ENCODE measurements at places on chromosomes 16 and 17. TPM values are rescaled to one million over a fixed set of nuclear protein-coding genes. Genes with fewer than 3 reads are reported as not detected.

- DNase-seq: peak; percentile 87
- H3K27ac ChIP-seq: peak overlapping the region; percentile 38
- H3K4me3 ChIP-seq: no peak overlapping the region
- H3K4me1 ChIP-seq: peaks cover 30% of the 10 kb centered on the region
- H3K36me3 ChIP-seq: peaks cover 12% of the 10 kb centered on the region
Measured at GRCh38 chr17:63984651-63985386, 12.1 kb upstream of the SCN4A start.

DNA sequence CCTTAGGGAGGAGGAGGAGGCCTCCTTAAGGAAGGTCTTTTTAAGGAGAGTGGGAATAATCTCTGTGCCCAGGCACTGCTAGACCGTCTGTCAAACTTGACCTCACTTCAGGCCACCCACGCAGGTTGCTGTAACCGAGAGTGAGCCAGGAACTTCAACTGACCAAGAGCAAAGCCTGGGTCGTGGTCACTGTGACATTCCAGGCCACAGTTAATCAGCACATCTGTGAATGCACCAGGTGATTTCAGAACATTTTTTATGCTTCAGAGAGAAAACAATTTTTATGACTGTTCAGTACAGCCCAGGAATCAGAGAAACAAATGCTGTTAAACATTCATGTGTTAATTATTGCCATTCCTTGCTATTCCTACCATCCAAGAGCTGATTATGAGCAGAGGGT lies 226.6 kb upstream of the ASIC2 start:
- H3K4me1 ChIP-seq: no peaks in the 10 kb centered on the region
- DNase-seq: no peak
- no peak overlapping the region for H3K27ac ChIP-seq
- H3K27me3 ChIP-seq: peaks cover 2% of the 10 kb centered on the region
- no peak overlapping the region for H3K4me3 ChIP-seq
- no peaks in the 10 kb centered on the region for H3K36me3 ChIP-seq

- H3K4me3 ChIP-seq: no peak overlapping the region
- H3K36me3 ChIP-seq: no peaks in the 10 kb centered on the region
- H3K27me3 ChIP-seq: no peaks in the 10 kb centered on the region
- H3K4me1 ChIP-seq: no peaks in the 10 kb centered on the region
- H3K27ac ChIP-seq: no peak overlapping the region
Measured at GRCh38 chr16:78476615-78477014, 377.2 kb downstream of the WWOX start.

DNA sequence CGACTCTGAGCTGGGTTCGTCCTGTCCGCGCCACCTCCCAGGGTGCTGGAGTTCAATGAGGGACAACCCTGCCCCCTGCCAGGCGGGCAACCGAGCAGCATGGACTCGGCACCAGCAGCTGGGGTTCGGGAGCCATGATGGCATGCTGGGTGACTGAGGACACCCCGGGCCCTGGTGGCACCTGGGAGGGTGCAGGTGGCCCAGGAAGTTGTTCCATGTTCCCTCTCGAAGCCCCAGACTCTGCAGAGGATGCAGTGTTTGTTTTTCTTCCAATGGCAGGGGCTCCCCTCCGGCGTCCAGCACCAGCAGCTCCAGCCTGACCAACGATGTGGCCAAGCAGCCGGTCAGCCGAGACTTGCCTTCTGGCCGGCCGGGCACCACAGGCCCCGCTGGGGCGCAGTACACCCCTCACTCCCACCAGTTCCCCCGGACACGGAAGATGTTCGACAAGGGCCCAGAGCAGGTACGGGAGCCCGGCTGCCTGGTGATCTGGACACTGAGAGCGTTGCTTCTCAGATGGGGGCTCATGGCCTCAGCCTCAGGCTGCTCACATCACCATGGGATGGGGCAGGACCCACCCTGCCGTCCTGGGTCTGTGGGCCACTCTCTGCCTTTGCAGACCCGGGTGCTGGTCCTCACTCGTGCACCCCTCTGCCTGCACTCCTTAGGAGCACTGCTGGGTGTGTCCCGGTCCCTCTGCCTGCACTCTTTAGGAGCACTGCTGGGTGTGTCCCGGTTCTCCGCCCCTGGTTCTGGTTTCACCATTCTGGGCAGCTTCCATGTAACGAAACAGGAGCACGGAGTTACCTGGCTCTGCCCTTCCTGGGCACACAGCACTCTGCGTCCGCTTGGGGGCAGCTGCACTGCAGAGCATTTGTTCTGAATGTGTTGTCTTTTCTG lies 68.2 kb upstream of the CHMP6 start:
- no peaks in the 10 kb centered on the region for H3K27me3 ChIP-seq
- H3K27ac ChIP-seq: no peak overlapping the region
- no peak for DNase-seq
- H3K4me3 ChIP-seq: no peak overlapping the region

GRCh38 chr16:56357241-56357764 lies 68.0 kb downstream of the AMFR start:
- H3K27me3 ChIP-seq: peaks cover 4% of the 10 kb centered on the region
- H3K4me3 ChIP-seq: peak overlapping the region; percentile 95
- peak overlapping the region; percentile 97 for H3K27ac ChIP-seq
- H3K36me3 ChIP-seq: peaks cover 16% of the 10 kb centered on the region
- H3K4me1 ChIP-seq: peaks cover 34% of the 10 kb centered on the region

The GLYR1 gene
- total RNA-seq: 75.9 TPM

DNA sequence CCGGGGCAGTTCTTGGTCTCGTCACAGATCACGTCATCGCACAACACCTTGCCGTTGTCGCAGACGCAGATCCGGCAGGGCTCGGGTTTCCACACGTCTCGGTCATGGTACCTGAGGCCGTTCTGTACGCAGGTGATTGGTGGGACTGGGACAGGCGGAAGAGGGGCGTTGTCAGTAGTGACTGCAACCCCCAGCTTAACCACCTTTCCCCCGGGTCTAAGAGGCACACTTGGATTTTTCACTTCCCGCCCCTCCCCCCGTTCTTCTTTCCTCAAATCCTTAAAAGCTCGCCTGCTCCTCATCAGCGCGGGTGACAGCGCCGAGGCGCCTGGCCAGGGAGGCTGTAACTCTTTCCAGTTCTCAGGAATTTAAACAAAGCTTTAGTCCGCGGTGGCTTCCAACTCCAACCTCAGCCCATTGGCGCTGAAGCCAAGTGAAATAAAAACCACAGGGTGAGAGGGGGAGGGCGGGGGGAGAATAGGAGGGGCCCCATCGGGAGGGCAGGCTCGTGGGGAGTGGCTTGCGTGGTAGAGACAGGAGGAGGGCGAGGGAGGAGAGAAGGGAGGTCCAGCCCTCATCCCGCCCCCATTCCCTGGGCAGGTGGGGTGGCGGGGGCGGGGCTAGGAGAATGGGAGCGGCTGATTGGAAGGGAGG lies 1.5 kb downstream of the COL1A1 start:
- H3K27me3 ChIP-seq: peaks cover 50% of the 10 kb centered on the region
- DNase-seq: peak; percentile 93
- H3K4me3 ChIP-seq: peak overlapping the region; percentile 100
- peaks cover 74% of the 10 kb centered on the region for H3K4me1 ChIP-seq
- H3K27ac ChIP-seq: peak overlapping the region; percentile 100
- peaks cover 64% of the 10 kb centered on the region for H3K36me3 ChIP-seq

The TOM1L2 gene
- total RNA-seq: 132 TPM

The SLC38A8 gene
- total RNA-seq: not detected

DNA sequence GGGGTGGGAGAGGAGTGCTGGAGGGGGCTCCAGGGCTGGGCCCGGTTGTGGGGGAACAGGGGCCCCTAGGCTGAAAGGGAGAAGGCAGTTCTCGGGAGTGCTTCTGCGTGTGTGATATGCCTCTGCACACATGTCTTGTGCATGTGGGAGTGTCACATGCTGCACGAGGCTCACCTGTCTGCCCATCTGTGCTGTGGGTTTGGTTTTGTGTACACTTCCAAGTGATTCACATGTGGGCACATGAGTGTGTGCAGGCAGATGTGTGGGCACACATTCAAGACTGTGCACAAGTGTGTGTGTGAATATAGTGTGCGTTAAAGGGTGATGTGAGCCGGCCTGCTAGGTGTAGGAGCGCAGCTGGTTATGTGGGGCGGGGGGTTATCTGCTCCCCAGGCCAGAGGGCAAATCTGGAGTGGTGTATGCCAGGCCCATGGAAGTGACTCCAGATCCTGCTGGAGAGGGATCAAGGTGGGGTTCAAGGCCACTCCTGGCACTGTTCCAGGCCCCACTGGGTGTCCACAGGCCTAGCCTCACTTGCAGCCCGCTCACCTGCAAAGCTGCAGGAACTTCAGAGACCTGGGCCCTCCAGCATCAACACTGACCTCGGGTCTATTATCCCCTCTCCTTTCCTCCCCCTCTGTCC lies 3.8 kb upstream of the BAHCC1 start:
- H3K27me3 ChIP-seq: peaks cover 11% of the 10 kb centered on the region
- no peak for DNase-seq
- no peaks in the 10 kb centered on the region for H3K36me3 ChIP-seq
- H3K4me1 ChIP-seq: peaks cover 42% of the 10 kb centered on the region
- peak overlapping the region; percentile 83 for H3K27ac ChIP-seq

The SMIM22 gene
- total RNA-seq: not detected

DNA sequence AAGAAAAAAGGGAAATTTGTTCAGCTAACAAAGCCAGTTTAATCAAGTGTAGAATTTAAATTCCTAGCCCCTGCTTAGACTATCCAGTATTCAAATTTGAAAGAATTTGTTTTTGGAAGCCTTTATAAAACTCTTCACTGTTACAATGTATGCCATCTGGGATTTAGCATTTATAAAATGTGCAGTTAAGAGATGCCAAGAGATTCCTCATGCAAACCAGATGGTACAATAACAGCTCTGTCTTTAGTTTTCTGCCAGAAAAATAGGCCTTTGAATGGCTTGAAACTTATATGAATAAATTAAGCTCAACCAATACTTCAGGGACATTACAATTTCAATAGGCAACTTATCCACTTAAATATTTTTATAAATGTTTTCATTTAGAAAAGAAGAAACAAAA lies 6.8 kb upstream of the ANKS4B start:
- H3K27ac ChIP-seq: no peak overlapping the region
- no peak for DNase-seq
- no peaks in the 10 kb centered on the region for H3K36me3 ChIP-seq
- no peaks in the 10 kb centered on the region for H3K4me1 ChIP-seq
- no peak overlapping the region for H3K4me3 ChIP-seq

The OSGIN1 gene
- total RNA-seq: 8.1 TPM

GRCh38 chr17:82114447-82114846 lies 16.4 kb upstream of the FASN start:
- H3K36me3 ChIP-seq: no peaks in the 10 kb centered on the region
- H3K27me3 ChIP-seq: peaks cover 1% of the 10 kb centered on the region
- DNase-seq: no peak
- H3K4me3 ChIP-seq: no peak overlapping the region
- H3K27ac ChIP-seq: no peak overlapping the region
- H3K4me1 ChIP-seq: peaks cover 3% of the 10 kb centered on the region

GRCh38 chr16:24668481-24669061 lies 60.9 kb upstream of the TNRC6A start:
- H3K4me3 ChIP-seq: peak overlapping the region; percentile 69
- H3K27me3 ChIP-seq: no peaks in the 10 kb centered on the region
- H3K36me3 ChIP-seq: no peaks in the 10 kb centered on the region
- peaks cover 38% of the 10 kb centered on the region for H3K4me1 ChIP-seq

The CA7 gene
- total RNA-seq: not detected

- no peak overlapping the region for H3K27ac ChIP-seq
- peaks cover 13% of the 10 kb centered on the region for H3K36me3 ChIP-seq
- no peak for DNase-seq
- H3K4me1 ChIP-seq: peaks cover 29% of the 10 kb centered on the region
Measured at GRCh38 chr17:56918916-56919315, 5.1 kb upstream of the TRIM25 start.

The KCNAB3 gene
- 1.4 TPM for total RNA-seq

DNA sequence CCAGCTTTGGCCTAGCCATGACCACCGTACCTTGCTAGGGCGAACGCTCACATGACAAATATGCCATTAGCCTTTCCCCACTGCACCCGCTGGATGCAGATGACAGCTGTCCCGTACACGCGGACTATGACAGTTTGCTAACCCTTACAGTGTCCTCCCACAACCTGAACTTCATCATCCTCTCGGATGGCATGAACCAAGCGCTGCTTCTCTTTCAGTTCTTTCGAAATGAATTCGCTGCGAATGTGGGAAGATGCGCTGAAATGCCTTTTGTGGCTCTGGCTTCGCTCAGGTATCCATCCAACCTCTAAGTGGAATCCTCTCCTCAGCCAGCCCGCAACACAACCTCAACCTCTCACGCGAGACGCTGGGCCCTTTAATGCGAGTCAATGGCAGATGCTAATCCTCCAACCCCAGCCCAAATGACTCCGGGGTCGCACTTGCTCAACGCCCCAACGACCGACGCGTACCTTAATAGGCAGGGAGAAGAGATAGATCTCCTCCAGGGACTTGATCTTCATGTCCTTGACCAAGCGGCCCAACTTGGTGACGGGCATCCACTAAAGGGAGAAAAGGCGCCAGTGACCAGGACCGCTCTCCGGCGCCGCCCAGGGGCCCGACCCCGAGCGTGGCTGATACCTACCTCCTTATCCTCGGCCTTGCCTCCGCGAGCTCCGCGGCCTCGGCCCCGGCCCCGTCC lies 670 bp downstream of the RPS2 start:
- H3K4me1 ChIP-seq: peaks cover 37% of the 10 kb centered on the region
- H3K27ac ChIP-seq: peak overlapping the region; percentile 95

- peaks cover 5% of the 10 kb centered on the region for H3K27me3 ChIP-seq
- H3K36me3 ChIP-seq: no peaks in the 10 kb centered on the region
- no peak overlapping the region for H3K4me3 ChIP-seq
- DNase-seq: no peak
- H3K27ac ChIP-seq: no peak overlapping the region
Measured at GRCh38 chr17:75313941-75314551, 24.8 kb upstream of the SLC25A19 start.

DNA sequence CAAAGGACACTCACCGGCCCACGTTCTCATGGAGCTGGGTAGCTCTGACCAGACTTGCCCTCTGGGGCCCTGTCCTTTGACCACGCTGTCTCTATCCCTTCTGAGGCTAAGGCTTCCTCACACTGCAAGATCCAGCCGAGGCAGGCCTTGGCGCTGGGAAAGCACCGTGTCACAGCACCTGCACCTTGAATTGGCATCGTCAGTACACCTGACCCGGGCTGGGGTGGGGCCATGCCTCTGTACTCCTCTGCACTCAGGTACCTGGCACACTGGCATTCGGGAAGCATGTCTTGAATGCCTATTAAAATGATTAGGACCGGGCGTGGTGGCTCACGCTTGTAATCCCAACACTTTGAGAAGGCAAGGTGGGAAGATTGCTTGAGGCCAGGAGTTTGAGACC lies 6.0 kb downstream of the TBC1D24 start:
- H3K4me3 ChIP-seq: no peak overlapping the region
- H3K27me3 ChIP-seq: peaks cover 5% of the 10 kb centered on the region
- no peak overlapping the region for H3K27ac ChIP-seq
- no peak for DNase-seq
- peaks cover 28% of the 10 kb centered on the region for H3K4me1 ChIP-seq
- no peaks in the 10 kb centered on the region for H3K36me3 ChIP-seq

The KRTAP2-2 gene
- 0.46 TPM for total RNA-seq
